T-cell (primary cell): ENCODE measurements at places on chromosomes 11 and 22.

DNA sequence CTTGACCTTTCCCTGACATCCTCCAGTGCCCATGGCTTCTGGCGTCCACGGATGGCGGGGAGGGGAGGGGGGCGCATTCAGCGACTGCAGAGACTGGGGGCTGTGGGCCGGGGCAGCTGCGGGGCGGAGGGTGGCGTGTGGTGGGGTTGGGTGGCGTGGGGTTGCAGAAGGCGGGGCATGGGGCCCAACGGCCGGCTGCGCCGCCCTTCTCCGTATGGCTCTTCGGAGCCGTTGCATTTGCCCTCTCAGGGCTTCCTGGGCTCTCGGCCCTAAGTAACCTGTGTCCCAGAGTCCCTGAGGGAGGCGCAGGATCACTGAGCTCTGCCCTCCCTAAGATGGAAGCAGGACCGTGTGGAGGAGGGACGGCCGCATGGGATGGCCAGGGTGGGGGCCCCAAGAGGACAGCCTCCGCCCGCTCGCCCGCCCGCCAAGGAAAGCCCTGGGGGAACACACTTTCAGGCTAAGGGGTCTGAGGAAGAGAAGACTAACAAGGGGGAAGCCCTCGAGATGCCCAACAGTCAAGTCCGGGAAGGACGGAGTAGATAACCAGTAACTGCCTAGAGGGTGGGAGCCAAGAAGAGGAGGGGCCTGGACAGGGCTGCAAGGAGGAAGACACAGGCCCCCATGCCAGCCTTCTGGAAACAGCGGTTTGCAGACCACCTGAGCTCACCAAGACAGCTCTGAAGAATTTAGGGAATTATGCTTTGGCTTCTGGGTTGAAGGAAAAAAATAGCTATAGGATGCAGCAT is 9.2 kb upstream of the AIFM3 start:
- no peak for DNase-seq

GRCh38 chr22:30296324-30296723 is 7.0 kb upstream of the CASTOR1 start:
- no peak for DNase-seq

- no peak for DNase-seq
Measured at GRCh38 chr11:121561240-121561639, 108.5 kb upstream of the SORL1-AS1 start.

DNA sequence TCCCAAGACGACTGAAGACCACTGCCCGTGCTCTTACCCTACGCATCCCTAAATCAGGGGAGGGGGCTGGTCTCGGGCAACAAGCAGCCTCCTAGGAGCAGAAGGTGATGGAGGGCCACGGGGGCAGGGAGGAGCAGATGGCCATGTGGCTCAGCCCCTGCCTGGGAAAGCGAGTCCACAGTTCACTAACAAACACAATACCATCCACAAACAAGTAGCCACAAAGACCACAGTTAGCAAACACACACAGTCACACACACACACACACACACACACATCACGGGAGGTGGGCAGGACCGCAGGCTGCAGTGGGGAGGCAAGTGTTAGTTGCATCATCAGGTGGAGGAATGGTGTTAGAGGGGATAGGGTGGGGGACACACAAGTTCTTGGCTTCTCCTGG is 13.2 kb upstream of the FXYD2 start:
- no peak for DNase-seq

- DNase-seq, result no peak
Measured at GRCh38 chr11:133660202-133660568, 127.9 kb upstream of the OPCML start.

DNA sequence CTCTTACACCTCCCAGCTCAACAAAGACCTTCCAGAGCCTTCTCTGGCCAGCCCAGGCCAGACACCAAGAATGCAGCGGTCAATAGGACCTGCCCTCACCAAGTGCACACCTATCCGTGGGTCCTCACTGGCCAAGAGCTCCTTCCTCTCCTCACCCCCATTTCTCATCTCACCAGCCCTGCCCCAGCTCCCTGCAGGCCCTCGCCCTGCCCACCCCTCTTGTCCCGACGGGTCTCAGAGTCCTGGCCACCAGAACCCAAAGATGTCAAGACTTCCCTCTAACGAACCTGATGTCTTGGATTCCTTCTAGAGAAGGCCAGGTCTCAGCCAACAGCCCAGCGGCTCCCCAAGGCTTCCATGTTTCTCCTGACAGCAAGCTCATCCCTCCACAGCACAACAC is 43.6 kb downstream of the IGF2 start:
- no peak for DNase-seq

DNA sequence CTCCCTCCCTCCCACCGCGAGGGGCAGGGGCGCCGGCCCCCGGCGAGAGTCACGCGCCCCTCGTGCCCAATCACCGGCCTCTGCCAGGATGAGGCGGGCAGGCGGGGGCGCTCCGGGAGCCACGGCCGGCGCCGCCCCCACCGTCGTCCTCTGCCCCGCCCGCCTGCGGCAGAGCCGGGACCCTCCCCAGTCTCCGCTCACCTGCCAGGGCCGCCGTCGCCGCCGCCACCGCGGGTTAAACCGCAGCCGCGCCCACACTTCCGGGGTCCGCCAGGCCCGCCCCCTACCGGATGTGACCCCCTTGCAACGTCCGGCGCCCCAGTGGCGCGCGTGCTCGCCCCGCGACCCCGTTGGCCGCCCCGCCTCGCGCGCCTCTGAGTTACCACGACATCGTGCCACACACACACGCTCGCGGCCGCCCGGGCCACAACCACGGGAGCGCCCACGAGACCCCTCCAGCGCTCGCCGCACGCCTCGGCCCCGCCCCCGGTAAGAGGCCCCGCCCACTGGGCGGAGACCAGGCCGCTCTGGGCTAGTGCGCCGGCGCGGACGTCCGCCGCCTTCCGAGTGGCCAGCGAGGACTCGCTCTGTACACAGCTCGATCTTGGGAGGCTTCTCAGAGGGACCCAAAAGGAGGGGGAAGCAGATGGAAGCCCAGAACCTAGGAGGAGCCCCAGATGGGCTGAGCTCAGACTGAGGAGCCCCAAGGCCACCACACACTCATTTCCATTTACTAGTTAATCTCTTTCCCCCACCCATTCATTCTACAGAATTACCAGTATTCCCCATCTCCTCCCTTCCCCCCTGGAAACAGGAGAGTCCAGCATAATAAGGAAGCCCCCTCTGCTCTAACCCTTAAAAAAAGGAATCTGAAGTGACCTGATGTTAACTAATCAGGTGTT is at the start of gene VPS37C:
TSS of gene VPS37C (minus strand) at position 237 of the 902 bp plus-strand sequence. CDS start 22,597 bp downstream, outside the sequence.
- peak; percentile 69 for DNase-seq

DNA sequence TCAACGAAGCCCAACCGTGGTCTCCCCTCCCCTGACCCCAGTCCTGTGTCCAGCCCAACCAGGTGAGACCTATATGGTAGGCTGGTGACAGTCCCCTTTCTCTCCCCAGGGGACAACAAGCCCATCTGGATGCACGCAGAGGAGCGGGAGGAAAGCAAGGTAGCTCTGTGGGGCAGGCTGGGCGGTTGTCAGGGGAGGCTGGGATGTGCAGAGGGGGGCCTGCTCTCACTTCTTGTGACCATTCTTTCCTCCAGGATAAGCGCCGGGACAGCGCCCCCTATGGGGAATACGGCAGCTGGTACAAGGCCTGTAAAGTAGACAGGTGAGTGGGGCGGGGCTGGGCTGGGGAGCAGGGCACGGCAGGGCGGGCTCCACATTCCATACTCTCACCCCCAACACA is 3.5 kb upstream of the RAB1B start:
- peak; percentile 18 for DNase-seq

- DNase-seq, result no peak
Measured at GRCh38 chr11:101407324-101407723, 176.5 kb downstream of the TRPC6 start.

DNA sequence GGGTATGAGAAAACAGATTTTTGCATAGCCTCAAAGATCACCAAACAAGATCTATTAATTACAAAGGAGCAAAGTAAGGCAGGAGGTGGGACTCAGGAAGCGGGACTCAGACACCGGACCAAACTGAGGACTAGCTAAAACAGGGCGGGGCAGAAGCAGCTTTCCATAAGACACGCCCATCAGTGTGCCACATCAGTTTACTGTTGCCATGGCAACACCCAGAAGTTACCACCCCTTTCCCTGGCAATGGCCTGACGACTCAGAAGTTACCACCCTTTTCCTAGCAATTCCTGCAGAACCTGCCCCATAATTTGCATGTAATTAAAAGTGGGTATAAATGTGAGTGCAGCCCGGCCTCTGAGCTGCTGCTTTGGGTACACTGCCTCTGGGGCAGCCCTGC is 173.9 kb downstream of the SHANK2 start:
- DNase-seq, result no peak

GRCh38 chr11:67372321-67372992 is 941 bp downstream of the CLCF1 start:
- no peak for DNase-seq

DNA sequence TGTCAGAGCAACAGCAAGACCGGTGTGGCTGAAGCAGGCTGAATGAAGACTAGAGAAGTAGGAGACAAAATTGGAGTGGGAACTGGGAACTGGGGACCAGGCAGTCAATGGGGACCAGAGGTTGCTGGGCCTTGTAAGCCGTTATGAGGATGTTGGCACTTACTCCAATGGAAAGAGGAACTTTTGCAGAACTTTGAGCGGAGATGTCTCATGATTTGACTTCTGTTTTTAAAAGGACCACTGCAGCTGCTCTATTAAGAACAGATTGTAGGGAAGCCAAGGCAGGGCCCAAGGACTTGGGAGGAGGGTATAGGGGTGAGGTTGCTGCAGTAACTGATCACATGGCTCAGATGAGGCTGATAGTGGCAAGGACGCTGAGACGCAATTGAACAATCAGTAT is 34.2 kb downstream of the IL18 start:
- no peak for DNase-seq

DNA sequence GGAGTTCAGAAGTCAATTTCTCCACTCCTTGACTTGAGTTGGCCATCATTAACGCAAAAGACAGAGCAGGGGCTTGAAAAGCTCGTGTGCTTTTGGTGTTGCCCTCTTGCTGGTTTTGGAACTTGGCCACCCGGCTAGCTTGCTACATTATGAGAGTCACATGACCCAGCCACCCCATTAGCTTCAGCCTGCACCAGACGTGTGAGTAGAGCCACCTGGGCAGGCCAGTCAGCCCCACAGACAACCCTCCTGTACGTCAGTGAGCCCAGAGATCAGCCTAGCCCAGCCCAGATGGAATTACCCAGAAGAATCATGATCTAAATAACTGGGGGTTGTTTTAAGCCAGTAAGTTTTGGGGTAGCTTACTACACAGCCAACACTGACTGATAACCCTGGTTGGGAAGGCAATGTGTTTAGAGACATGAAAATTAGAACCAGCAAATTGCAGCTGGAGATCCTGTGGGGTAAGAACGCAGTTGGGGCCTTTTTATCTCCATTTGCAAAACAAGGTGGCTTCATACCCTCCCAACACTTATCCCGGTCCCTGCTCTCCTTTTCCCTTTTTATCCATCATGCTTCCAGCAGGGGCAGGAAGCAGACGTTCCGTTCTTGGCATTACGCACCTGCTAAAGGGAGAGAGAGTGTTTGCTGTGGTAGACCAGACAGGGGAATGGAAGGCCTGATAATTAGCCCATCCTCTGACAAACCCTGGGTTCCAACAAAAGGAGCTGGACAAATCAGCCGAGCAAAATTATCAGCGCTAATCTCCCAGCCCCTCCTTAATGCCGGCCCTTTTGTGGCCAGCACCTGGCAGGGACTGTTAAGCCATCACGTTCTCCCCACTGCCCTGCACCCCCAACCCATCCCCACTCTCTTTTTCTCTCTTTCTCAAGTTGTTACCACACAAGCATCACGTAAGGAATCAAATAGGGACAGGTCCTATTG is 548.7 kb upstream of the CADM1 start:
- no peak for DNase-seq

DNA sequence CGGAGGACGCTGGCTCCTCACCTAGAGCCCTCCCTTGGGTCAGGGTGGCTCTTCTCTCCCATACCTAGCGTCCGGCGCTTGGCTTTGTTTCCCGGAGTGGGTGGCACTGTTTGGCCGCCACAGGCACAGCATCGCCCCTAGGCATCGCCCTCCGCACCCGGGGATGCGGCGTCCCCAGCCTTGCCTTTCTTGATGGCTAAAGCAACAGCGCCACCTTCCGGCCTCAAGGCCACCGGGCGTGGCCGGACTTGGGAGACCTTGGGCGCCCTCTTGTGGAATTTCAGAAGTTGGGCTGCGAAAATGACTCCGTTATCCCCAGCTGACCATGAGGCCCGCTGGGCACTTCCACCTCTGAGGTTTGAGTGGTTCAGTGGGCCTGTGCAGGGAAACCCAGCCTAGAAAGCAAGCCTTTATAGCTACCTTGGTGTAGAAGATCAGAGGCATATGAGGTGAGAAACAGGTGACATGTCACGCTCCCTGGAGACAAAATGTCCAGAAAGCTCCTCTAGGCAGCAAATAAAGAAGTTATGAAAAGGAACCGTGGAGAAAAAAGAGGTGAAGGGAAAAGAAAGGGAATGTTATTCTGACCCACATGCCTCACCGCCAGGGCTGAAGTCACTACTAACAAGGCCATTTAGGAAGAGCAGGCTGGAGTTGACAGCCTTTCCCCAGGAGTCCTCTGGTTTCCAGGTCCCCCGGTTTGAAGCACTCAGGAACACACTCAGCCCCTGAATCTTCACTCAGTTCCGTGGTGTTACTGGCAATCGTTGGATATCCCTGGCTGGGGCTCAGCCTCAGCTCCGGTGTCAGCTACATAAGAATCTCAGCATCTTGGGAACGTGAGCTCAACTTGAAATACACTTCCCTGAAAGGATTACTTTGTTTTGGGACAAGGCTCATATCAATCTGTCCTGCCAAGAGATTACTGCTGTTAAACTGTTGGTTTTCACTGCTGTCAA is 54.1 kb downstream of the SNX19 start:
- DNase-seq, result peak; percentile 85

- no peak for DNase-seq
Measured at GRCh38 chr22:34099278-34099677, 179.0 kb upstream of the LARGE1 start.

- no peak for DNase-seq
Measured at GRCh38 chr11:124748481-124749343, 3.3 kb downstream of the VSIG2 start.

GRCh38 chr22:40485813-40486667 is 115.6 kb downstream of the SGSM3 start:
- DNase-seq, result no peak

GRCh38 chr11:130000552-130001176 is 2.0 kb downstream of the PRDM10 start:
- DNase-seq, result no peak

DNA sequence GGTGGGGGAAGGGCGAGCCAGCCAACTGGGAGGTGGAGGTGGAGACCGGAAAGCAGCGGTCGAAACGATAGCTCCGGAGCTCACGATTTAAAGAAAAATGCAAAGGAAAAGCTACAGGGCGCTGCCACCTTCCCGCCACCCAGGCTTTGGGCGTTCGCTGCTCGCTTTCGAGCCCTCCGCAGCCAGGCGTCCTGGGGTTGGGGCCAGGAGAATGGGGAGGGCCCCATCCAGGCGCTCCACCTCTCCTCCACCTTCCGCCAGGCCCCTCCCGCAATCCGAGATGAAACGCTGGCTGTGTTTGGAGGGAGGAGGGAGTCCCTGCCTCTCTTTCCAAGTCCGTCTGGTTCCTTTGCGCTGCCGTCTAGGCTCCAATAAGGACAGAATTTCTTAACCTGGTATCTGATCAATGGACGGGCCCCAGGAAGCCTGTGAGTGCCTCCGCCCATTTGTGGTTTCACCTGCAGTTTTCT is 483 bp upstream of the ABTB2 start:
- no peak for DNase-seq
